ENCODE measurements at places on chromosomes 16 and 17.

- no peak for DNase-seq
These were observed 47.9 kb downstream of the IQCK start for GRCh38 chr16:19765860-19766553.

- DNase-seq, result no peak
These were observed 541 bp downstream of the VKORC1 start for GRCh38 chr16:31094088-31094423.

GRCh38 chr16:86725401-86725800 is 147.1 kb downstream of the FOXL1 start:
- no peak for DNase-seq

GRCh38 chr17:63621229-63621683 is 961 bp upstream of the MAP3K3 start:
- no peak for DNase-seq

DNA sequence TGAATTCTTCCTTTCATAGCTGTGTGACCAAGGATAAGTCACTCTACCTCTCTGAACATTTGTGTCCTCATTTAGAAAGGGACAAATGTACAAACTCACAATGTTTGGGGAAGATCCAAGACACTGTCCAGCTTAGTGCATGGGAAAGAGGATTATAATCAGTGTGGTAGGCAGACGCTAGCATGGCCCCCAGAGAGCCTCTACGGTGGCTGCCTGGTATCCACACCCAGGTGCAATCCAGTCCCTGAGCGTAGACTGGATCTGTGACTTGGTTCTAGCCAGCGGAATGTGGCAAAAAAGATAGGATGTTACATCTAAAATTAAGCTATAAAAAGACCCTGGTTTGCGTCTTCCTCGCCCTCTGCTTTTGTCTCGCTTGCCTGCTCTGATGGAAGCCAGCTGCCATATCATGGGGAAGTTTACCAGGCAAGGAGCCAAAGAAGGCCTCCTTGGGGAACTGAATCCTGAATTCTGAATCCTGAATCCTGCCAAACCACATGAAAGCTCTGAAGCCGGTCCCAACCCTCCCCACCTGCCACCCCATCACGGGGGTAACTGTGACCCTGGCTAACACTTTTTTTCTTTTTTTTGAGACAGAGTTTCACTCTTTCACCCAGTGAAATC is 51.7 kb downstream of the PLXDC1 start:
- DNase-seq, result no peak

GRCh38 chr17:55710829-55711496 is 11.7 kb downstream of the TMEM100 start:
- DNase-seq, result no peak

DNA sequence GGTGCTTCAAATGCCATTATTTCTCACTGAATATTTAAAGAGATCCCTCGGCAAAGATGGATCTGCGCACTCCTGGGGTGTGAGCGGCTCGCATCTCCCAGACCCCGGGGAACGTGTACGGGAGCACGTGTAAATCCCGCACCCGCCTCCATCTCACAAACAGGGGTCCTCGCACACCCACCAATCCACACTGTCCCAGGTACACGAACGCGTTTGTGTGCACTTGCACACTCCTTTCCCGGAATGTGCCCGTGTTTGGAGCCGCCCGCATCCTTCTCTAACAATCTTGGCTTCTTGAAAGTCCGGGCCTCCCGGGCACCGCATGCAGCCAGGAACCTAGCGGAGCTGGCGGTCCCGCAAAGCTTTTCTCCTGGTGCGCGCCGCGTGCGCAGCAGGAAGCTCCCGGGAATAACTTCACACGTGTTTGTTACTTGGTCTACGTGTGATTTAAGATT is 2.5 kb upstream of the SALL1 start:
- DNase-seq, result no peak

GRCh38 chr17:82043507-82043906 is 6.0 kb upstream of the DCXR start:
- no peak for DNase-seq
